ENCODE measurements at places on chromosomes 4 and X.

- no peaks in the 10 kb centered on the region for H3K27me3 ChIP-seq
- no peaks in the 10 kb centered on the region for H3K4me1 ChIP-seq
- H3K27ac ChIP-seq, result no peak overlapping the region
- no peak for DNase-seq
These were observed 120.7 kb upstream of the HCCS start for GRCh38 chrX:10990418-10990817.

- no peak overlapping the region for H3K4me3 ChIP-seq
- H3K4me1 ChIP-seq, result no peaks in the 10 kb centered on the region
- H3K27me3 ChIP-seq, result no peaks in the 10 kb centered on the region
These were observed 117.2 kb downstream of the GASK1B start for GRCh38 chr4:158055668-158056067.

DNA sequence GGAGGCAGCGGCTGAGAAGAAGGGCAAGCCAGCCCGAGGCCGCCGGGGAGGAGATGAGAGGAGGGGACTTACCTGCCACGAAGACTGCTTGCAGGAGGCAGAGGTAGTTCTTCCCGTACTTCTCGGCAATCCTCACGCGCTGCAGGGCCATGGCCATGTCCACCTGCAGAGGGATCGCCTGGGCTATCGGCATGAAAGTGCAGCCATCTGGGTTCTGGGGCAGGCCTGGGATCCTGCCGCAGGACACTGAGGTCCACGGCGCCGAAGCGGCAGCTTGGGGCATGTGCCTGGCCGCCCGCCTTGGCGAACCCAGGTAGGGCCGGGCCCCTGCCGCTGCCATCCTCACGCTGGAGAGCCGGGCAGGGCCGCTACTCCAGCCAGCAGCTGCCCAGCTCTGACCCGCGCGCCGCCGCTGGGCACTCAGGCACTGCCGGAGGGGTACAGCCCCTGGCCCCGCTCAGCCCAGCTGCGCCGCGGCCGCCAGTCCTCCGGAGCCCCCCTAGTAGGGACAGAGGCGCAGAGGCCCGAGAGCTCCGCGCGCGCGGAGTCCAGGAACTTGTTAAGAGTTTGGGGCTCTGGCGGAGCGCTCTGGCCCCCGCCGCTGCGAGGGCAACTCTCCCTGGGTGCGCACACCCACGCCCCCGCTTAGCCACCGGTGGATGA, 16.0 kb downstream of the MCF2 start:
- H3K4me3 ChIP-seq, result peak overlapping the region; percentile 71
- no peaks in the 10 kb centered on the region for H3K36me3 ChIP-seq
- H3K4me1 ChIP-seq, result no peaks in the 10 kb centered on the region
- H3K27ac ChIP-seq, result no peak overlapping the region
- peaks cover 11% of the 10 kb centered on the region for H3K27me3 ChIP-seq
- peak; percentile 22 for DNase-seq

DNA sequence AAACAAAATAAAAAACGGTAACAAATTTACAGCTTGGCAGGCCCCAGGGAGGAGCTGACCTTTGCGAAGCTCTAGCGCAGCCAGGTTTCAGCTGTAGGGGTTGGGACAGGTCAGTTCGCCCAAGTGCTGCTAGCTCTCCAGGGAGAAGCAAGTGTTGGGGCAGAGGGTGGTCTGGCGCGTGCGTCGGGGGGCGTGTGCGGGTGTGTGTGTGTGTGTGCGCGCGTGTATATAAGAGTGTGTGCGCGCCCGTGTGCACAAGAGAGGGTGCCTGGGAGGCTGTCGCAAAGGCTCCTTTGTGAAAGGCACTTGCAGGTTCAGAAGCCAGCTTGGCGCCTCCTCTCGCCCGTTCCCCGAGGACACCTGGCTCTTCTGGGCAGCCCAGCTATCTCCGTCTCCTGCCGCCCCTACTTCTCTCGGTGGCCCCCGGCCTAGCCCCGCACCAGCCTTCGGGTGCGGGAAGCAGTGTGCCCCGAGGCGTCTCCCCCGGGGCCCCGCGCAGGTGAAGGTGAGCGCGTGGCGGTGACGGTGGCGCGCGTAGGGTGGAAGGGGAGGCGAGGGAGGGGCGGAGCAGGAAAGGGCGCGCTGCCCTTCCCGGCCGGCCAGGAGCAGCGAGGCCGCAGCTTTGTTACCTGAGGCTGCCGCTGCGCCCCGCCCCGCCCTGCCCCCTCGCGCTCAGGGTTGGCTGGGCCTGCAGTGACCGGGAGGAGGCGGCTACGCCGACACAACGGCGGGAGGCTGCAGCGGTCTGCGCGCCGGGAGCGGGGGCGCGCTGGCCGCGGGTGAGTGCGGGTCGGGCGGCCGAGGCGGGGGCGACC, at the start of gene FHDC1:
TSS of gene FHDC1 (plus strand) at position 693 of the 815 bp plus-strand sequence. CDS start 6,735 bp downstream, outside the sequence.
- peaks cover 17% of the 10 kb centered on the region for H3K4me1 ChIP-seq
- peaks cover 72% of the 10 kb centered on the region for H3K27me3 ChIP-seq
- no peaks in the 10 kb centered on the region for H3K36me3 ChIP-seq
- no peak within 1 kb of the TSS for H3K27ac ChIP-seq
- peak within 1 kb of the TSS; percentile 75 for H3K4me3 ChIP-seq

GRCh38 chr4:144353292-144353691, 212.8 kb upstream of the GYPA start:
- H3K27me3 ChIP-seq, result peaks cover 7% of the 10 kb centered on the region
- no peak overlapping the region for H3K27ac ChIP-seq
- no peaks in the 10 kb centered on the region for H3K36me3 ChIP-seq

DNA sequence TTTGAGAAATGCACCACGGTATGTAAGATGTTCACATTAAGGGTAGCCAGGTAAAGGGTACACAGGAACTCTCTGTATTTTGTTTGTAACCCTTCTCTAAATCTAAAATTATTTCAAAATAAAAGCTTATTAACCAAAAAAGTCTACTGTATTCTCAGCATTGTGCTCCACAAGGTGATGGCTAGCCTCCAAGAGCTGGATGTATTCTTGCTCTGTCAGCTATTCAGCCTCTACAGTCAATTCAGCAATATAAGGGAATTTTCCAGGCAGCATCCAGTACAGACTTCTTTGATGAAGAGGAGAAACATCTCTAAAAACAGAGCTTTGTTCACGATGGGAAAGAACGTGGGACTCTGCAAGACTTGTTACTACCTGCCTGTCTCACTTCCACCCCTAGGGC, 63.5 kb upstream of the MAOA start:
- H3K36me3 ChIP-seq, result no peaks in the 10 kb centered on the region
- no peak for DNase-seq
- H3K27ac ChIP-seq, result no peak overlapping the region
- no peaks in the 10 kb centered on the region for H3K4me1 ChIP-seq

DNA sequence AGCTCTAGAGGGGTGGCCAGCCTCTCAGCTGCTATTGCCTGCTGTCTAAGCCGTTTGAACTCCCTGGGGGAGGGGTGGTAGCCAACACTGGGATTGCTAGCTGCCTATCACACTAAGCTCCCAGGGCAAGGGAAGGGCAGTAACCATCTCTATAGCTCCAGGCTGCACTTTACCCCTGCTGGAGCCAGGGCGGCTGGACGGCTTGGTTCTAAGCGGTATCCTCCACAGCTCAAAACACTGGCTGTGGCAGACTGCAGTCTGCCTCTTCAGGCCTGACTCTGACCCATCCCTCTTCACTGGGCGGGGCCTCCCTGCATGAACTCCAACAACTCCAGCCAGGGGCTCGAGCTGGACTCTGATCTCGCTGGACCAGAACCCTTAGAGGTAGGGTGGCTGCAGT, 55.3 kb upstream of the GNRHR start:
- DNase-seq, result no peak
- H3K4me3 ChIP-seq, result no peak overlapping the region
- H3K4me1 ChIP-seq, result no peaks in the 10 kb centered on the region
- H3K27ac ChIP-seq, result no peak overlapping the region
- no peaks in the 10 kb centered on the region for H3K36me3 ChIP-seq
- H3K27me3 ChIP-seq, result no peaks in the 10 kb centered on the region

GRCh38 chrX:72130156-72130761, 1.5 kb downstream of the RTL5 start:
- H3K27ac ChIP-seq, result no peak overlapping the region
- no peak overlapping the region for H3K4me3 ChIP-seq
- no peak for DNase-seq

- H3K36me3 ChIP-seq, result no peaks in the 10 kb centered on the region
- H3K27ac ChIP-seq, result no peak overlapping the region
- H3K4me1 ChIP-seq, result no peaks in the 10 kb centered on the region
- no peak overlapping the region for H3K4me3 ChIP-seq
- no peaks in the 10 kb centered on the region for H3K27me3 ChIP-seq
- no peak for DNase-seq
These were observed 47.4 kb downstream of the PRDM5 start for GRCh38 chr4:120874792-120875774.

- no peak overlapping the region for H3K27ac ChIP-seq
- no peak for DNase-seq
- H3K4me1 ChIP-seq, result no peaks in the 10 kb centered on the region
- no peaks in the 10 kb centered on the region for H3K36me3 ChIP-seq
- H3K27me3 ChIP-seq, result no peaks in the 10 kb centered on the region
These were observed 611.7 kb downstream of the STIM2 start for GRCh38 chr4:27472364-27472763.

DNA sequence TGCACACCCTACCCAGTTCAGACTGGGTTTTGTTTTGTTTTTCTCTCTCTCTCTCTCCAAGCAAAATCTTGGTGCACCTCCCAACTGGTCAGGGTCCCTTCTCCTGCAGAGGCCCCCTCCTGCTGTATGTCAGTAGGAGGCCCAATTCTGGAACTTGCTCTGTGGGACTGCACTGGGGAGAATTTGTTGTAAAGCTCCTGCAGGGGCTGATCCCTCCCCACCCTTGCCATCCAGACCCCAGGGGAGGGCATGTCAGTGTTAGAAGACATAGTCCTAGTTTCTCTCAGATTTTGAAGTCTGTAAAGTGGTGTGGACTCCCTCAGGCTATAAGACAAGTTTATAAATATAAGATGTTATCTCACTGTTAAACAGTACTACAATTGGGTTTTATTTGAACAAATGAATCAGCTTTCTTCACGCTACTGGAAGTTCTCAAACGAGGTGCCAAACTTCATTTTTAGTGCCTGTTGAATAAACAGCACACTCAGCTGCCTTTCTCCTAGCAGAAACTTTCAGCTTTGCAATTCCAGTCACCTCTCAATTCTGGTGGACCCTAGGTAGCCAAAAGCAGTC, 88.6 kb upstream of the FRMPD3 start:
- no peak overlapping the region for H3K4me3 ChIP-seq
- DNase-seq, result no peak
- no peaks in the 10 kb centered on the region for H3K36me3 ChIP-seq

DNA sequence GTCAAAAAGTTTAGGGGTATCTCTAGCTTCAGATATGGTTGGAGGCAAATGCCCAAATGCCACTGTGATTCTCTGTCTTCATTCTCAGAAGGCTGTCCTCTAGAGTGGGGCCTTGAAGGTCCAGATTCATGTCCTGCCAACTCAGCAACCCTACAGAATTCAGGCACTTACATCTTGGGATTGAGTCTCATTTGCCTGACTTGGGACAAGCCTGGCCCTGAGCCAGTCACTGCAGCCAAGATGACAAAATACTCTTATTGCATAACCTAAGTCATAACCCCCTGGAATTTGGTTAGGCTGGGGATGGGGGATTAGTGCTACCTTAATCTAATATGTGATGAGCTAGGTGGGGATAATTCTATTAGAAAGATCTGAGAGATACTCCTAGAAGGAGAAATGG, 100.5 kb downstream of the AREG start:
- no peaks in the 10 kb centered on the region for H3K27me3 ChIP-seq
- DNase-seq, result no peak
- H3K4me3 ChIP-seq, result no peak overlapping the region
- no peak overlapping the region for H3K27ac ChIP-seq
- no peaks in the 10 kb centered on the region for H3K36me3 ChIP-seq

DNA sequence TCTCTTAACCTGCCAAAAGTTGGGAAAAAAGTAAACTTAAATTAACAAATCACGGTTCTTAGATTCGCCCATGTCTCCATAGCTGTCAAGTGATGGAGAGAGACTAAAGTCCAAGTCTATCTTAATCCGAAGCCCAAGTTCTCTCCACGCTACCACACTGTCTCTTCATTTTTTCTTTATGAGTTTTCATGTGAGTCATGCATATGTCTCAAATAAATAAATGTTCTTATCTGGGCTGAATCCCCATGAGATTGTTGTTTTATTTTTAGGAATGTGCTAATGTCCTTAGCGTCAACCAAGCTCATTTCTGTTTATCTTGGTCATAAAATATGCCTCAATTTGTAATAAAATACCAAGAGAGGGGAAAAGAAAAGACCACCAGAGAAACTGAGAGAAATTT, 169.3 kb downstream of the RCHY1 start:
- no peak for DNase-seq
- H3K4me3 ChIP-seq, result no peak overlapping the region
- no peak overlapping the region for H3K27ac ChIP-seq
- H3K4me1 ChIP-seq, result no peaks in the 10 kb centered on the region
- H3K27me3 ChIP-seq, result no peaks in the 10 kb centered on the region

DNA sequence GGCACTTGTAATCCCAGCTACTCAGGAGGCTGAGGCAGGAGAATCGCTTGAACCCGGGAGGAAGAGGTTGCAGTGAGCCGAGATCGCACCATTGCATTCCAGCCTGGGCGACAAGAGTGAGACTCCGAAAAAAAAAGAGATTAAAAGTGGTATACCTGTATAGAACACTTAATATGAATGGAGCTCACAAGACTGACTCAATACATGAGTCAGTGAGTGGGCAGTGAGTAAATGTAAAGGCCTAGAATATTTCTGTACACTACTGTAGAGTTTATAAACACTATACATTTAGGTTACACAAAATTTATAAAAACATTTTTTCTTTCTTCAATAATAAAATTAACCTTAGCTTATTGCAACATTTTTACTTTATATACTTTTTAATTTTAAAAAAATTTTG, 93.8 kb downstream of the CENPC start:
- H3K4me3 ChIP-seq, result no peak overlapping the region
- no peak for DNase-seq
- H3K27ac ChIP-seq, result no peak overlapping the region
- no peaks in the 10 kb centered on the region for H3K27me3 ChIP-seq

DNA sequence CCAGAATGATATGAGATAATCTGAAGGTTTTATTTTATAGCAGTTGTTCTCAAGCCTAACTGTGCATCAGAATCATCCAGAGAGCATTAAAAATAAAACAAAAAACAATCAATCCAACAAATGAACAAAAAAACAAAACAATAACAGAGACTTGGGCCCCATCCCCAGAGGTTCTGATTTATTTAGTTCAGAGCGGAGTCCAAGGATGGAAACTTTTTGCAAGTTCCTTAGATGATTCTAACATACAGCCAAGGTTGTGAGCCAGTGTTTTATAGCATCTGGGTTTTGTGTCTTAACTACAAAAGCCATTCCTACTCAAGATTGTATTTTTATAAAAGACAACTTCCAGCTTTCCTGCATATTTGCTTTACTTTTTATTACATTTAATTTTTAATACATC, 59.4 kb upstream of the GRPR start:
- no peak for DNase-seq
- no peaks in the 10 kb centered on the region for H3K4me1 ChIP-seq
- no peak overlapping the region for H3K4me3 ChIP-seq
